ENCODE measurements at places on chromosomes 5 and 9.

GRCh38 chr9:757246-757881, 84.1 kb upstream of the DMRT1 start:
- DNase-seq: no peak

DNA sequence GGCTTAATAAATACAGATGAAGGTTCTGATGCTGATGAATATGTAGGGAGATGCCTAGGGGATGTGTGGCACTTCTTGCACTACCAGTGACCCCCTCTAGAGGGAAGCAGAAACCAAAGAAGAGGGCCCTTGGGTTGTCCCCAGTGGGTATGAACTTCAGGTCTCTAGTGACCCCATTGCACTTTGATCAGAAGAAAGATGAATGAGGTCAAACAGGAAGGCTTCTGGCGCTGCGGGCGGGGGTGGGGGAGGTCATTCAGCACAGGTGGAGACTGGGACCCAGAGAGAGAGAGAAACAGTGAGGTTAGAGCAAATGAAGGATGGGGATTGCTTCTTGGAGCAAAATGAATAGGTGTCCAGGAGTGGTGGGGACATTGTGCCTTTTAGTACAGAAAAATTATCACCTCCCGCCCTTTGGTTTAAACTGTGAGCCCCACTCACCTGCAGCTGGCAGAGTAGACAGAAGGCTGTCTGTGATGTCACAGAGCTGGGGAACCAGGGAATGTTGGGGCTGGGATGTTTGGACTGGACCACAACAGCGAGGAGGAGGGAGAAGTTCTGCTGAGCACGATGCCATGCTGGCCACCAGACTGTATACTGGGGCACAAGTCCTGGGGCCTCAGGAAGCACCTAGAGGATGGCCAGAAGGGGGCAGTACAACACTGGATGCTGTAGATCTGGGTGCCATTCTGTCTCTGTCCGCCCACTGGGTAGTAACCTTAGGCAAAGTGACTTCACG, at the start of gene TEX48:
TEX48 (minus strand) TSS at position 599 of the 739 bp plus-strand sequence. CDS start 10,469 bp downstream, outside the sequence.
- DNase-seq: peak; percentile 52

- DNase-seq: no peak
Measured at GRCh38 chr5:53930457-53930856, 370.0 kb downstream of the NDUFS4 start.

DNA sequence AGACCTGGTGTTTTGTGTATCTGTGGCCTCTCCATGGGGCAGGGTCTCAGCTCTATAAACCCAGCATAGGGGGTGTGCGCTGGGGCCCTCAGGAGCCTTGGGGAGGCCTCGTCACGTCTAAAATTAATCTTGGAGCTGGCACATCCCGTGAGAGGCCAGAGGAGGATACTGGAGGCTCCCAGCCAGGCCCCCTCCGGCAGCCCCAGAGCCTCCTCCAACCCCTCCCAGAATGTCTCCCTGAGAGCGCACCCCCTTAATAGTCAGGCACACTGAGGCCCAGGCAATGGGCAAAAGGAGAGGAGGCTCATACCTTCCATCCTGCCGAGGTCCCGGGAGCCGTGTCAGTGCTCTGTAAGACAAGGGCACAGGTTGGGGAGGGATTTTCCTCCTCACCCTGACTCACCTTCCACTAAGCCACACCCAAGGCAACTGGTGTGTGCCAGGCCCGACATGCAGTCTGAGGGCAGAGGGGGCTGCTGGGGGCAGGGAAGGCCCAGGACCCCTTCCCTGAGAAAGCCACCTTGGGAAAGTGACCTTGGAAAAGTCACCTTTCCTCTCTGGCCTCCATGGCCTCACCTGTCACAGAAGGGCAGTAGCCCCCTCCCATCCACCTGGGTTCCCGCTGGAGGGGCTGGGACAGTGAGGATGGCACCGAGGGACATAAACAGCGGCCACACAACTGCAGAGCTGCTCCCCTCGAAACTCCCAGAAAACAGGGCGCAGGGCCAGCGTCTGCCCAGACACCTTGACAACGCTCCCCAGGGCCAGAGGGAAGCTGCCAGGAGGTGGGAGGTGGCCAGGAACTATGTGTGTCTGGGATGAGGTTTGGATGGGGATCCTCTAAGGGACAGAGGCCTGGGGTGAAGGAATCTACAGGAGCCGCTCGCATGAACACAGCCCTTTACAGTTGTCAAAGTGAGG, 2.9 kb downstream of the AK1 start:
- no peak for DNase-seq

GRCh38 chr5:109711673-109712072, 21.9 kb downstream of the MAN2A1 start:
- DNase-seq: no peak

GRCh38 chr5:176596689-176597416, 13.1 kb downstream of the GPRIN1 start:
- DNase-seq: peak; percentile 32

GRCh38 chr5:96302174-96302738, 130.8 kb downstream of the PCSK1 start:
- no peak for DNase-seq

- DNase-seq: no peak
Measured at GRCh38 chr9:124444166-124444565, 6.1 kb upstream of the ADGRD2 start.

- no peak for DNase-seq
Measured at GRCh38 chr5:77641963-77642737, 3.6 kb upstream of the OTP start.

DNA sequence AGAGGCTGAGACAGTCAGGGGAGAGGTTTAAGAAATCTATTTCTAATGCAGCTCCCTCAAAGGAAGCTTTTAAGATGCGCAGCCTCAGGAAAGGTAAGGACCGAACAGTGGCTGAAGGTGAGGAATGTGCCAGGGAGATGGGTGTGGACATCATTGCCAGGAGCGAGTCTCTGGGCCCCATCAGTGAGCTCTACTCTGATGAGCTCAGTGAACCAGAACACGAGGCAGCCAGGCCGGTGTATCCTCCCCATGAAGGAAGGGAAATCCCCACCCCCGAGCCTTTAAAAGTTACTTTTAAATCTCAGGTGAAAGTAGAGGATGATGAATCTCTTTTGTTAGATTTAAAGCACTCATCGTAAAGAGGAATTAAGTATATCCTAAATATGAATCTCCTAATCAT, 8.2 kb downstream of the CAVIN4 start:
- no peak for DNase-seq

GRCh38 chr5:134133188-134133994, 18.9 kb downstream of the TCF7 start:
- no peak for DNase-seq

DNA sequence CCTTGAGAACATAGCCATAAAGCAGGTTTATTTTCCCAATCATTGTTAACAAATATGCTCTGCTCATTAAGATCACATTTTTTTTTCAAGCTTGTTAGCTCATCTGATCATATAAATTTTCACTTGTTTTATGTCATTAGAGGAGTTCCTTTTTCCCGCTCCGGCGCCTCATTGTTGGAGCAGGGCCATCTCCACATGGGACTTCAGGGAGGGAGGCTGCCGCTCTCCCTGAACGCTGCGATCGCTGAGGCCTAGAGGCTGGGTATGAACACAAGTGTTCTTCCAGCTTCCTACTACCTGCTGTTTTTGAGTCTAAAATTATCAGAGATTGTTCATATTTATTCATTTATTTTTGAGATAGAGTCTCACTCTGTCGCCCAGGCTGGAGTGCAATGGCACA, 246.9 kb downstream of the MPDZ start:
- no peak for DNase-seq

DNA sequence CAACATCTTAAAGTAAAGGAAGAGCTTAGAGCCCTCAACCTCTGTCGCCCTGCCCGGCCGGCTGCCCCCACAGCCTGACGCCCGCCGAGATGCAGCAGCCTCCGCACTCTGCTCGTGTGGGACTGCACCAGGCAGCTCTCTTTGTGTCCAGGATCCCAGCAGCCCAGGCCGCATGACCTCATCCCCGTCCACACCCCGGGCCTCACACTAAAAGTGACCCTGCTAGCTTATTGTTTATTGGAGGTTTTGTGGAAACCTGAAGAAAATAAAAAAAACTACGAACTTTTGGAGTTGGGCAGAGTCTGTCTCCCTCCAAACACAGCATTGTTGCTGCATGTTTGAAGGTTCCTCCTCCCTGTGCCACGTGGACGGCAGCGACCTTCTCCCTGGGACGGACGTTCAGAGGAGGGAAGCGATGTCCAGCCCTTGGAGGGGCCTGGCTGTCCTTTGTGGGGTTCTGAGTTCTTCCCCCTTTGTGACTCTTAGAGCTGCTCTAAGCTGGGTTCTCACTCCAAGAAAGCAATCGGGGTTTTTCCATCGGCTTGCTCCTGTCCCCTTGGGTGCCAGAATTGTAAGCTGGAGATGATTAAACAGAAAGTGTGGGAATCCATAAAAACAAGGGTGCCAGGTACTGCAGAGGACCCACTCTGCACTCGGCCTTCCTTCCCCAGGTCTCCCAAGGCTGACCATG, 103.5 kb upstream of the COL5A1 start:
- DNase-seq: no peak

GRCh38 chr9:122656378-122656777, 1.0 kb downstream of the OR1B1 start:
- no peak for DNase-seq

GRCh38 chr5:174459832-174460448, 264.4 kb upstream of the MSX2 start:
- DNase-seq: no peak

DNA sequence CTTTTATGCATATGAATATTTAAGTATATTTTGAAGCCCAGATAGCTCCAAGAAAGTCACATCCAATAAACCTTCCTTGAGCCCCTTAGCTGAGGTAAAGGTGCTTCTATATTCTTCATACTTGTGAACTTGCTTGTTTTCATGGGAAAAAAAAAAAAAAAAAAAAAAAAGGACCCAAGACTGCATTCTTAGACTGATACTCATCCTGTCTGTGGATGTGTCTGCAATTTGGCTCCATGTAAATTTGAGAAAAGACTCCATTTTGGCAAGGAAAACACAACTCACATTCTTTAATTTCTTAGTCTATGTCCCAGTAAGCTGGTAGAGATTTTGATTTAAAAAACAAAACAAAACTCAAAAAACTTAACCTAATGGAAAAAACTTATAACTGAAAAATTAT, 238.3 kb downstream of the FBXL17 start:
- DNase-seq: no peak

GRCh38 chr5:17743580-17744435, 109.5 kb downstream of the TAF11L14 start:
- no peak for DNase-seq

DNA sequence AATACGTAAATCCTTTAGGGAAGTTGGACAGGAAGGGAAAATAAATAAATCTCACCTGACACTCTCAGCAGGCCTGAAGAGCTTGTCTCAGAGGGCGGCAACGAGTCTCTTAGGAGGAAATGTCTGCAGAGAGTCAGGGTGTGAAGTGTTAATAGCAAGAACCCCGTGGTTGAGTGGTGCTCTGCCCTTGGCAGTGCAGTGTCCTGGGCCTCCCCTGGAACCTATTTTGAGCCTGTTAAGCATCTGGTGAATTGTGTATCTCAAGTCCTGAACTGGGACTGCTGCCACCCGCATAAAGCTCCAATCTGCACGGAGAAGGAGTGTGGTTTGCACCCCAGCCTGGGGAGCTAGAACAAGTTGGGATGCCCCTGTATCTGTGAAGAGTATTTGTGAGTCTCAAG, 211.8 kb downstream of the GOLPH3 start:
- no peak for DNase-seq

GRCh38 chr9:117365438-117365837, 49.4 kb downstream of the ASTN2 start:
- DNase-seq: no peak

- no peak for DNase-seq
Measured at GRCh38 chr5:40436535-40437237, 243.0 kb upstream of the PTGER4 start.

DNA sequence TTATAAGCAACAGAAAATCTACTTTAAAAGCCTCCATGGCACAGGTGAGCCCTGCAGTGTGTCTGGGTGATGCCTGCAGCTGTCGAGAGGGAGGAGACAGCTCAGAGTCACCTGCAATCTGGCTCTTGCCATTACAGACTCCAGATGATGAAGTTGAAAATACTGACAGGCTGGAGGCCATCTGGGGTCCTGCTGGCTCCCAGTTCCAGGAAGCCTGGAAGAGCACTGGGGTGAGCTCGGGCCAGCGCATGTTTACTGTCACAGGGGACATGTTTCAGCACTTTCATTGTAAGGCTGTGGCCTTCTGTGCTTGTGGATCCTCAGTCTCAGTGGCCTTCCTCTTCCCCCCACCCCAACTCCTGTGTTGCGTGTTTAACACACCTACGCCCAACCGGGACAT, 28.4 kb downstream of the CEL start:
- DNase-seq: no peak

- DNase-seq: no peak
Measured at GRCh38 chr5:161369022-161369421, 177.5 kb downstream of the GABRB2 start.

DNA sequence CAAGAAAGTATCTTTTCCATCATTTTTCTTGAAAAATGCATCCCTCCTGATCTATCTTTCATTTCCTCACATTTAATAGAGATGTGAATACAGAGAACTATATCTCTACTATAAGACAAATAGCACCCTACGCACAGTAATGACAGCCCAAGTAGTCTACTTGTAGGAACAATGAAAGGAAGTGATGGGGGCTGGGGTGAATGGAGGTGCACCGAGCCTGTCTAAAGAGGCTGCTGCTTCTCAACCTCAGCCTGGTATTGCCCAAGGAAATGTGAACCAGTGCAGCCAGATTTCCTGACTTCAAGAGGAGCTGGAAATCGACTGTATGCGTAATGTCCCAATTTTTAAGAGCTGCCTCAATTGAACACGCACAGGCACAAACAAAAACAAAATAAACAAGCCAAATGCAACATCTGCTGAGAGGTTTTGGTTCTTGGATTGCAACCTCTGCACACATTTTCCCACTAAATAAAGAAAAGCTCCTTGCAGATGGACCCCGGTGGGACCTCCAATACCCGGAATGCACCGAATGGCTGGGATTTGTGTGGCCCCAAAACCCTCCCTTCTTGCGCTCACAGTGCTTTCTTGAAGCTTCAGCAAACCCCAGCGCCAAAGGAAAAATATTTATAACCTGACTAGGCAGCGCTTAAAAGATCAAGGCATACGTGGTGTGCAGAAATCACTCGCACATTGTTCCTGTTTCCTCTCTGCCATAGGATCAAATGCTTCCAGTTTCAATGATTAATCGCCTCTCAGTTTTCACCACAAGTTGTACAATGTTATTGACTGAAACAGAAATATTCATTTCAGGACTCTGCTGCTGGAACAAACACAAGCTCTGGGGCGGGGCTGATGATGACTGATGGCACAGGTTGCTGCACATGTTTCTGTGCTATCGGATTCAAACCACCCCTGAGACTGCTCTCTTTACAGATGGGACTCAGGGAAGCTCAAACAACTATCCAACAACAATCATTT, 68.3 kb downstream of the KCNIP1 start:
- DNase-seq: no peak
